ENCODE measurements at places on chromosomes 2 and 18.

GRCh38 chr2:168015274-168015953 is 232.0 kb downstream of the STK39 start:
- no peak for DNase-seq

GRCh38 chr2:217178341-217178740 is 318.5 kb upstream of the TNP1 start:
- no peak for DNase-seq

- DNase-seq = no peak
Measured at GRCh38 chr2:238019962-238020361, 40.8 kb upstream of the SCLY start.

DNA sequence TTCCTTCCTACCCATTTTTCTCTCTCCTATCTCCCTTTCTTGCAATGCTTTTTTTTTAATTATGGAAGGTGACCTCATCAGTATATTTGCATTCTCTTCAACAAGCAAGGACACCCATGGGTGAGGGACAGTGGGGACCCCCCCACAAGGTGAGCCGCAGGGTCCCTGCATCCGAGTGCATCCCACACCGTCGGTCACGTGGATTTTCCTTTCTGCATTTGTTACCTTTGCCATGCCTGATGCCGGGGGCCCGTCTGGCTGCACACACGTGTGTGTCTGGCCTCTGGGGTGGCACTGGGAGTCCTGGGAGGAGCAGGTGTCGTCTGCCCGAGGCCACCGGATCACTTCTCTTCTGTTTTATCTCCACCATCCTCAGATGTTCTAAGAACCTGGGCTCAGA is 30.1 kb upstream of the SNTG2 start:
- no peak for DNase-seq

DNA sequence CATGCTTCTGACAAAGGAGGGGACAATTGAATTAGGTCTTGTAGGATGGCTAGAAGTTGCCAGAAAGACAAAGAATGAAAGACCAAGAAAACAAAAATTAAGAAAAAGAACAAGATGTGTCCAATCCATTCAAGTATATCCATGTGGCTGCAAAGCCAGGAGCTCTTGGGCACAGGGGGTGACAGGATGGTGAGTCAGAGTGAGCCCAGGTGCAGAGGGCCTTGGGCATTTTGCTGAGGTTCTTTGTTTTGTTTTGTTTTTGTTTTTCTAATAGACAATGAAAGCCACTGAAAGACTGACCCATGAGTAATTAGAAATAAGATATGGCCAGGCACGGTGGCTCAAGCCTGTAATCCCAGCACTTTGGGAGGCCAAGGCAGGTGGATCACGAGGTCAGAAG is 104.6 kb upstream of the KLHL29 start:
- no peak for DNase-seq

- peak; percentile 55 for DNase-seq
Measured at GRCh38 chr2:169363560-169364150, 1.3 kb upstream of the LRP2 start.

- no peak for DNase-seq
Measured at GRCh38 chr2:46849046-46849715, 66.4 kb downstream of the MCFD2 start.

DNA sequence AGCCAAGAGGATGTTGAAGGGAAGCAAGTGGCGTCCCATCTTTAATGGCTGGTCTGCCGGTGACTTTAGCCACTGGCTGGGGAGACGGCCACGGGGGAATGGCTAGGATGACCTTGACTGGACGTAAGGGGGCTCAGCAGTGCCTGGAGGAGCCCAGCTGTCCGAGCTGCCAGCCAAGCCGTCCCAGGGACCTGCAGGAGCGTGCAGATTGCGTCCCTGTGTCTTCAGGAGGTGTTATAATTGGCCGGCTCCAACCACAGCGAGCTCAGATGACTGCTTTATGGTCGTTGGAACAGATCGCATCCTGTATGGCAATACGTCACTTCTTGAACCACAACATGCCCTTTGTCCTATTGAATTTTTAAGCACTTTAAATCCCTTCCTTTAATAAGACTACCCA is 204.6 kb downstream of the EIPR1 start:
- DNase-seq = no peak

DNA sequence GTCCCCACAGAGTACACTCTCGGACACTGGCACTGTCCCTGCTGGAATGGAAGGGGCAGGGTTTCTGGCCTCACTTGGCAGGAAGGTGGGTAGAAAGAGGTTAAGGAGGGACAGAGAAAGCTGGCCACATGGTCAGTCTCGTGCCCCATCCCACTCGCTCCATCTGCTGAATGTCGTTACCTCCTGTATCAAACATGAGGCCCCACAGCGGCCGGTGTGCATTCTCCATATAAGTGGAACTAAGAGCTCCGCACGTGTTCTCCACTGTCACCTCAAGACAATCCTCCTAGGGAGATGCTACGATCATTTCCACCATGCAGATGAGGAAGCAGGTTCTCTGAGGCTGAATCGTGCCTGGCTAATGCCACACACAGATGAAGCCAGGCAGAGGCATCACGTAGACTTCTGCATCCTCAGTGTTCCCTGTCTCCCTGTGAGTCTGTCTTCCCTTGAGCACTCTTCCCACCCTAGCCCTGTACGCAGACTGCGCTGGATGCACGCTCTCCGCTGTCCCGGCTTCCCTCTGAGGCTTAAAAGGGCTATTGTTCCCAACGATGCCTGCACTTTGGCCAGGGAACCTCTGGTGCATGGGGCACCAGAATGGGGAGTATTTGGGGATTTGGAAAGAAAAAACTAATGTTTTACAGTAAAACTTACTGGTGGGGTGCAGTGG is 35.1 kb downstream of the MAL start:
- DNase-seq = no peak

DNA sequence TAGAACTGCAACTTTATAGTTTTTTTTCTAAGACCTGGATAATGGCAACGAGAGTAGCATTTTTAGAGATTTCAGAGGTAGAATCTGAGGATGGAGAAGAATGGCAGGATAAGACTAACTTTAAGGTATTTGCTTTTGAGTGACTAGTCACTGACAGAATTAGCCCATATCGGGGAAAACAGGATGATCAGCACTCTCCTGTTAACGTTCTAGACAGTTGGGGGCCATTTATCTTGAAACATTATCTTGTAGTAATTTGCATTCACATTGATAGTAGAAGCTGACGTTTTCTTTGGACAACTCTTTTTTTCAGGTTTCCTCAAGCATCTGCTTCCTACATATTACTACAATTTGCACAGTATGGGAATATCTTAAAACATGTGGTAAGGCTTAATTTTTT is 32.9 kb downstream of the NUP35 start:
- no peak for DNase-seq

GRCh38 chr18:77127769-77128671 is 4.6 kb downstream of the MBP start:
- DNase-seq = peak; percentile 45

- DNase-seq = no peak
Measured at GRCh38 chr2:54958717-54959371, 91.4 kb downstream of the RTN4 start.

GRCh38 chr18:6497543-6497942 is 82.8 kb upstream of the L3MBTL4 start:
- DNase-seq = no peak

- DNase-seq = no peak
Measured at GRCh38 chr2:239602290-239603282, 201.8 kb upstream of the HDAC4 start.

DNA sequence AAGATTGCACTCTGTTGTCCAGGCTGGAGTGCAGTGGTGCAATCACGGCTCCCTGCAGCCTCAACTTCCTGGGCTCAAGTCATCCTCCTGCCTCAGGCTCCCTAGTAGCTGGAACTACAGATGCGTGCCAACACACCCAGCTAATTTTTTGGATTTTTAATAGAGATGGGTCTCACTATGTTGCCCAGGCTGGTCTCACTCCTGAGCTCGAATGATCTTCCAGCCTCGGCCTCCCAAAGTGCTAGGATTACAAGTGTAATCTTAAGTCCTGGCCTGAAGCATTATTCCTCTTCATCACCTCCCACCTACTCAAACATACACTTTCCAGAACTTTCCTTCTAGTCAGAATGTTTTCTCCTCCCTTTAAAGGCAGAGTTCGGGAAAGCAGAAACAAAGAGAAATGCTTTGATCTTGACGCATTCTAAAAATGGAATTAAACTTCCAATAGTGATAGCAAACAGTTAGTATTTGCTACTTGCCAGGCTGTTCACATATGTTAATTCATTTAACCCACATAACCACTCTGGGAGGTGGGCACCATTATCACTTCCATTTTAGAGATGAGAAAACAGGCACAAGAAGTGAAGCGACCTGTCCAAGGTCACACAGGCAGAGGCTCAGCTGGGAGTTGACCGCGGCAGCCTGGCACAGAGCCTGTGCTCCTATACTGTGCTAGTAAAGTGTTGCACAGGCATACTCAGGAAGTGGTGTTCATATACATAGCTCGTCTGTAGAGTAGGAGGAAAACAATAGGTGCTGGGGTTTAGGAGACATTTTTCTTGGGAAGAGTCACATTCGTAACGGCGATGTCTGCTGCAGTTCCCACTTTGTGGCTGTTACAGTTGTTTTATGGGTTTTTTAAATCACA is 24.6 kb downstream of the TEX44 start:
- DNase-seq = no peak

GRCh38 chr2:70939839-70940580 is 4.3 kb downstream of the ATP6V1B1 start:
- DNase-seq = no peak

DNA sequence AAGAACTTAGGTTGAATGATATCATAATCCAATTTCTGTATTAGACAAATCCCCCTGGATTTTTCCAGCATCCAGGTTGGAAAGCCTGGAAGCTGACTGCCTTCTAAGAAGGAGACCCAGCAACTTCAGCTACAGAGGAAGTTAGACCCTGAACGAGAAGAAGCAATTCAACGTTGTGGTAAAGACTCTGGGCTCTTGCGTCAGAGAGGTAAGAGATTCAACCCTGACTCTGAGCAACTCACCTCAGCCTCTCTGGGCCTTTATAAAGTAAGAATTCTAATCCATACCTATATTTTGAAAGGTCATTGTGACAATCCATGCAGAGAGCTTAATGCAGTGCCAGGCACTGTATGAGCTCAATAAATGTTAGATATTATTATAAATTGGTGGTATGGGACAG is 9.7 kb downstream of the E2F6 start:
- DNase-seq = no peak

DNA sequence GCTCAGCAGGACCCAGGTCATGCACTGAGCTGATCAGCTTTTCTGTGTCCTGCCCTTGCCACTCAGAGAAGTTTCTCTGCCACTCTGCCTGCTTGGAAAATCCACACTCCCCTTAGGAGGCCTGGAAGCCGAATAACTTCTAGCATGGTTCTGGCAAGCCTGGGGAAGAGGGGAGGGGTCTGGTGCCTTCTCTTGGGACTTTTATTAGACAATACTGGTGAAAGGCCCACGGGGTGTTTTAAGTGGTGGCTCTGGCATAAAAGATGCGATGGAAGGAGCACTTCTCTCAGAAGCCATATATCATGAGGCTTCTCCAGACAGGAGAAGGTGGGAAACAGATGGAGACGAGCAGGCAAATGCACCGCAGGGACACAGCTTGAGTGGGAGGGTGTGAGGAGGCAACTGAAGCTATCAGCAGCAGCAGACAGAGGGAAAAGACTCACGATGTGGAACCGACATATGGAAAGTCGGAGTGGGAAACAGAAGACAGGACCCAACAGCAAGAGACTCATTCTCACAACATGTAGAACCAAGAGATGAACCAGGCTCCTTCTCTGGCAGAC is 141.8 kb upstream of the CTNNA2 start:
- no peak for DNase-seq

DNA sequence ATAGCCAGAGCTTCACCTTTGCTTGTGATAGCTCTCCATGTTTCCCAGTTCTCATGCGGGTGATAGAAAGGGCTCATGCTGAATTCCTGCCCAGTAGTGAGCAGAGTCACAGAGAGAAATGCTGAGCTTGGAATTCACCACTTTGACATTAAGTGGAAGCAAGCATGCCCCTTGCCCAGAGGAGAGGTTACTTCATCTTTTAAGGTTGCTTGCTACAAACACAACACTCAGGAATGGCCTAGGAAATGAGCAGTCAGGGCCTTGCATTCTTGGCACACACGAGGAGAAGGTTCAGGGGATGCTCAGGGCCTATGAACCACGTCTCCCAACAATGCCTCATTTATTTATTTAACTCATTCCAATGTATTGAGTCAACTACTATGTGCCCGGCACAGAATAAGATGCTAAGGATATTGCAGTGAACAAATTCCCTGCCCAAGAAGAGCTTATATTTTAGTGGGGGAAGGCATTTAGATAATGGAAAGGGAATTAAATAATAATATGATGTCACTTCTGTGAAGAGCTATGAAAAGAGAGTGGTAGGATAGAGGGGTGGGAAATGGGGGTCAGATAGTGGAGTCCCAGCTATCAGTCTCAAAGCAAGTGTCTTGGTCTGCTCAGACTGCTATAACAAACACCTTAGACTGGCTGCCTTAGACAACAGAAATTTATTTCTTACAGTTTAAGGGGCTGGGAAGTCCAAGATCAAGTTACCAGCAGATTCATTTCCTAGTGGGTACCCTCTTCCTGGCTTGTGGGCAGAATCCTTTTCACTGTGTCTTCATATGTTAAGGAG is 42.1 kb downstream of the DDX18 start:
- DNase-seq = no peak

- no peak for DNase-seq
Measured at GRCh38 chr2:121210691-121211090, 74.3 kb downstream of the TFCP2L1 start.

- no peak for DNase-seq
Measured at GRCh38 chr2:66535574-66536289, 100.8 kb downstream of the MEIS1 start.
